ENCODE measurements at places on chromosomes 1 and 21.

DNA sequence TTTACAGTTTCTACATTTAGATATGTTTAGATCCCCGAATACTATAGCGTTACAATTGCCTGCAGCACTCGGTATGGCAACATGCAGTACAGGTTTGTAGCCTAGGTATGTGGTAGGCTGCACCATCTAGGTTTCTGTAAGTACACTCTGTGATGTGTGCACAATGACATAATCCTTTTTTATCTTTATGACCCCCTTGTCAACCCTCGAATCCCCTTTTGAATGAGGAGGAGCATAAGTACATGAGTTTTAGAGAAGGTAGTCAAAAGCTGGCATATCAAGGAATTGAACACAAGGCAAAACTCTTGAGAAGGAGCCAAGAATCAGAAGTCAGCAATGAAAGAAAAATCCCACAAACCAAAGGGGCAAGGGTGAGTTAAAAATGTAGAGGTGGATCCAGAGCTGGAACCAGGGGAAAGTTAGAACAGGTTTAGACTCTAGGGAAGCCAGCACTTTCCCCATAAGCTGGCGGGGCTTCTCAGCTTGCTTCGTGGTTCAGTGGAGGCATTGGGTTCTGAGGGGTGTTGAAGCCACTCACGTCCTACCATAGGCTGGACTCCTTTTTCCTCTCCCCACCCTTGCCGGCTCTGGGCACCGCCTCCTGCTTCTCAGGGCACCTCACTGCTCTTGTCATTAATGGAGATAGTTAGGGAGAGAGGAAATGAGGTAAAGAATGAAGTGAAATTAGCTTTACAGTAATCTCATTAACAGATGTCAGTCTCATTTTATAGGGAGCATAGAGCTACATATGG, 31.3 kb downstream of the OLFML3 start:
- no peak for DNase-seq

- no peak for DNase-seq
Measured at GRCh38 chr1:230056098-230056497, 10.9 kb upstream of the GALNT2 start.

- DNase-seq, result no peak
Measured at GRCh38 chr1:216823731-216824130, 100.5 kb upstream of the ESRRG start.

DNA sequence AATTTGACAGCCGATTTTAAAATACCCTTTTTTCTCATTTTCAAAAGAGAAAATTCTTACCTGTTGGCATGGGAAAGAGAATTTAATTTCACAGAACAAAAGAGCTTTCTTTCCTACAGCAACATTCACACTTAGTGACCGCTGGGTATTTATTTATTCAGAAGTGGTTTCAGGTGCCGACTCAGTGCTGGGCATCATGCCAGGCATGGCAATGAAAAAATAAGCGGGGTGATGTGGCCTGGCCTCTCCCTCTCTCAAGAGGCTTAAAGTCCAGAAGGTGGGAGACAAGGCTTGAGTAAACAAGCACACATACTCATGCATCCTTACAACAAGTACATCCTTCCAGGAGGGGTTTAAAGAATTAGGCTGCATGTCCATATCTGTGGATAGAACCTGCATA, 4.1 kb upstream of the PCP4 start:
- no peak for DNase-seq

DNA sequence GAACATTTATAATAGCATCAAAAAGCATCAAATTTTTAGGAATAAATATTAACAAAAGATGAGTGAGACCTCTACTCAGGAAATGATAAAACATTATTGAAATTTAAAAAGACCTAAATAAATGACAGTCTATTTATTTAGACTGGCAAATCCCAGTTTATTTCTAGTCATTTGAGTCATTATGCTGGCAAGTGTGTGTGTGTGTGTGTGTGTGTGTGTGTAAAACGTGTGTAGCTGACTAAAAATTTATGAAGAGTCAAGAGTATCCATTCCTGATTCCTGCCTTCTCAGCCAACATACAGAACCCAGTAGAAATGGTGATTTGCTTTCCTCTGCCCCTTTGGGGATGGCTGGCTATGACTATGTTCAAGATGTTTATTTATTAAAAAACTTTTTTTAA, 46.2 kb downstream of the OSBPL9 start:
- no peak for DNase-seq

- peak; percentile 58 for DNase-seq
Measured at GRCh38 chr1:33180911-33181890, 642 bp downstream of the TRIM62 start.

DNA sequence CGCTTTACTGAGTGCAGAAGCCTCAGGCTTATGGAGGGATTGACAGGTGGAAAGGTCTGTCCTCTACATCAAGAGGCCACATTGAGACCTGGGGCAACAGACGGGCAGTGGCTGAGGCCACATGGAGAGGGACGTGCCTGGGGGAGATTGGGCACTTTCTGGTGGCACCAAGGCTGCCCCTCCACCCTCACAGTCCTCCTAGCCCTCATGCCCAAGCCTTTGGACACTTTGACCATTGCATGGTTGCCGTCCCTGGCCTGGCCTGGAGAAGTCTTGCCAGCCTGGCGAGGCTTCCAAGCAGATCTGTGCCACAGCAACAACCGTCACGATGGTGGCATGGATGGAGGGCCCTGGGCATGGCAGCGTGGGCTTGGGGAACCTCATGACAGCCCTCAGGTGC, 192.1 kb upstream of the VAMP3 start:
- no peak for DNase-seq

- DNase-seq, result no peak
Measured at GRCh38 chr1:82555501-82555900, 754.8 kb downstream of the ADGRL2 start.

- DNase-seq, result no peak
Measured at GRCh38 chr1:62978741-62979140, 194.8 kb downstream of the ATG4C start.

DNA sequence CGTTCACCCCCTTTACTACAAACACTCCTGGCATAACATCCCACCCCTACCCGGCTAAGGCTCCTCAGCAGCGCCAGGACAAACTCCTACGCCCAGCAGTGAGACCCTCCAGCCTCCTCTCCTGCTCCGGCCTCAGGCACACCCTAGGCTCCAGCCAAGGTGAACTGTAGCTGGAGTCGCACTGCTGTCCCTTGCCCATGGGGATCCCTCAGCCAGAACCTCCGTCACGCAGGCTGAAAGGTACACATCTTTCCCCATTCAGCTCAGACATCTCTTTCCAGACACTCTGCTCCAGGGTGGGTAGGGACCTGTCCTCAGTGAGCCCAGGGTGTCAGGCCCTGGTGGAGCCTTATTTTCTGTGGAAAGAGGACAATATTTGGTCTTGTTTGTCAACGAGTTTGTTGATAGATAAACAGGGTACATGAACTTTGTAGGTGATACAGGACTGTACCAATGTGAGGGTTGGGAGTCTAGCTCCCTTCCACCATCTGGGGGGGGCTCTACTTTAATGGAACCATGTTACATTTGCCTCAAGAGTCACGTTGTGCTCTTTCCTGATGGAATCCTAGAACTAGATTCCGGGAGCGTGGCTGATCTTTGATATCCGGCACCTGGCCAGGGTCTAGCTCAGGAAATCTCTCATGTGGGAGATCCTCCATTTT, 56.5 kb upstream of the SSBP3 start:
- no peak for DNase-seq

DNA sequence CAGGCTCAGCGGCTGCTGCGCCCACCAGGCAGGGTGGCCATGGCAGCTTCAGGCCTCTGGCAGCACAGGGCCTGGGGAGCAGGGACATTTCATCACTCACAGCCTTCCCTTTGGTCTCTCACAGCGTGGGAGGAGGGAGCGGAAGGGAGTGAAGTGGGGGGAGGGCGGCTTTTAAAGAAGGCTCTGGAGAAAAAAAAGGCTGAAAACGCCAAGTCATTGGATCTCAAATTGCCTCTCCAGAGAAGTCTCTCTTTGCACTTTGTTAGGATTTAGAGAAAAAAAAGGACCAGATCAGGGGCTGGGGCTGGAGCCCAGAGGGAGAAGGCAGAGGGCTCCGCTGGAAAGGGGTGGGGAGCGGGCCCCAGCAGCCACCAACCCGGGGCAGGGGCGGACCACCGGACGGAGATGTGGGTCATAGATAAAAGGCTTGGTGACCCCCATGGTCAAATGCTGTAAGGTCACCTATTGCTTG, 209.9 kb downstream of the GRIK3 start:
- no peak for DNase-seq

- DNase-seq, result no peak
Measured at GRCh38 chr1:173445164-173445563, 32.0 kb upstream of the PRDX6 start.

DNA sequence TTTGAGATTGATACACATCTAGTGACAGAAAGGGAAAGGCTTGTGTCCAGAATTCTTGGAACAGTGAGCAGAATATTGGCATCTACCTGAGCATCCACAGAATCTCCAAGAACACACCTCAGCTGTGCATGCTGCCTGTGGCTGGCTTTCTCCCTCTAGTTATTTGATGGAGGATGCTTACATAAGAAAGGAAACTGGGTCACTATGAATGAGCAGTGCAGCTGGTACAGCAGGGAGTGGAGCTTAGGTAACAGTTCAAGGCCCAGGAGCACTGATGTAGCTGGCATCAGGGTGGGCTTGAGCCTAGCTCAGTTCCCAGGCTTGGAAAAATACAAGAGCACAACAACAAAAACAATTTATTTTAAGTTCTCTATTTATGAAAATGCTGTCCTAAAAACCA, 26.3 kb downstream of the RGS8 start:
- DNase-seq, result no peak

GRCh38 chr1:107637101-107637500, 327.9 kb downstream of the VAV3 start:
- DNase-seq, result no peak

- DNase-seq, result no peak
Measured at GRCh38 chr1:37037690-37038089, 3.4 kb upstream of the GRIK3 start.

GRCh38 chr1:201742476-201742875, 86.5 kb upstream of the IPO9 start:
- no peak for DNase-seq

- no peak for DNase-seq
Measured at GRCh38 chr21:32803651-32804050, 32.1 kb upstream of the PAXBP1 start.

GRCh38 chr21:42006765-42007164, 3.4 kb downstream of the ZBTB21 start:
- no peak for DNase-seq

DNA sequence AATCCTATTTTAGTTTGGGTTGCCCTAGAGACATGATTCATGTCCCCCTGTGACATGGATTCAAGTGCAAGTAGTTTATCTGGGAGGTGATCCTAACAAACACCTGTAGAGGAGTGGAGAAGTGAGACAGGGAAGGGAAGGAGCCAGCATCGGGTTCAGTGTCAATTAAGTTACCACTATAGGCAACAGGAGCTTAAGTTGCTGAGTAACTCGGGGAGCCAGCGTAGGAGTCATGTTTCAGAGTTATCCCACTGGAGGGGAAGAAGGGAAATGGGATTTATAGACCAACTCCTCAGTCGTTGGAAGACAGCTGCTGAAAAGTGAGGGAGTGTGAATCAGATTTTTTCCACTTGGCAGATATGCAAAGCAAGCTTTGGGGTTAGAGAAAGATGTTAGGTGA, 54.9 kb downstream of the SLC30A7 start:
- no peak for DNase-seq

DNA sequence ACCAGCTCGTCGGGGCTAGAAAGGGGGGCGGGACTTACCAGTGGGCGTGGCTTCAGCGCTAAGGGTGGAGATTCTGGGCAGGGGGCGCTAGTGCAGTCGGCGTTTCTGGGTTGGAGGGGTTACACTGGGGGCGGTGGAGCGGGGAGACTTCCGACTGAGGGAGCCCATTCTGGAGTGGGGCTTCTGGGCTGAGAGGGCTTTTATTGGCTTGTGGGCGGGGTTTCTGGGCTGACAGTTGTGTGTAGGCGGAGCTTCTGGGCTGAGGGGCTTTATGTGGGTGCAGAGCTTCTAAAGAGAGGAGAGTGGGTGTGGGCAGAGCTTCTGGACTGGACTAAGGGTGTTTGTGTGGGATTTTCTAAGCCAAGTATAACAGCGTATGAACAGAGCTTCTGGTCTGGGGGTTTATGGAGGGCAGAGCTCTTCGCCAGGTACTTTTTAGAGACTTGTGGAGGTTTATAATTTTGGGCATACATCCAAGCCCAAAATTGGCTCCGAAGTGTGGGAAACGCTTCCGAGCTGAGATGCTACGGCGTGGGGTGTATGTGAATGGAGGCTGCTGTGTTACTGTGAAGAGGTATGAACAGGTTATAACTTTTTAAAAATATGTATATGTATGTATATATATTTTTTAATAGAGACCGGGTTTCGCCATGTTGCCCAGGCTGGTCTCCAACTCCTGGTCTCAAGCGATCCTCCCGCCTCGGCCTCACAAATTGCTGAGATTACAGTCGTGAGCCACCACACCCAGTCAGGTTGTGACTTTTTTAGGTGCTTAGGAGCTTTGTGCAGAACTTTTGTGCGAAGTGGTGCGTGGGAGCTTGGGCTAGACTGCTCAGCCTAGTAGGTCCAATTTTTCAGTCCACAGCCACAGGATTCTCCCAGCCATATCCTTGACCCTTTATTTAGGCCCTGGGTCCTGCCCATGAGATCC, 825 bp downstream of the TMEM39B start:
- DNase-seq, result no peak

- no peak for DNase-seq
Measured at GRCh38 chr1:43742026-43742425, 34.7 kb downstream of the ST3GAL3 start.

- DNase-seq, result no peak
Measured at GRCh38 chr1:107787299-107787698, 177.7 kb downstream of the VAV3 start.

DNA sequence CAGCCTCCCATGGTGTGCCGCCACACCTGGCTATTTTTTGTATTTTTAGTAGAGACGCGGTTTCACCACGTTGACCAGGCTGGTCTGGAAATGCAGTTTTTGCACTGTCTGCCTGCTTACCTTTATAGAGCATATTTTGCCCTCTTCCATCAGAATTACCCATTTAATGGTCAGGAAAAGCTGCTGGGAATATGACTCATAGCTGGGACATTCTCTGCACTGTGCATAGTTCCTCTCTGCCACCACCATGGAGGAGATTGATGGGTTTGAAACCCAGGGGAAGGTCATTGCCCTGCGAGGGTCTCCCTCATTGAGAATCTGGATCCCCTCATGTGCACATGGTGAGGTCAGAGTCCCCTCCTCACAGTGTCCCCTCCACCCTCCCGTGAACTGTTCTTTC, 32.1 kb downstream of the MX1 start:
- DNase-seq, result no peak

DNA sequence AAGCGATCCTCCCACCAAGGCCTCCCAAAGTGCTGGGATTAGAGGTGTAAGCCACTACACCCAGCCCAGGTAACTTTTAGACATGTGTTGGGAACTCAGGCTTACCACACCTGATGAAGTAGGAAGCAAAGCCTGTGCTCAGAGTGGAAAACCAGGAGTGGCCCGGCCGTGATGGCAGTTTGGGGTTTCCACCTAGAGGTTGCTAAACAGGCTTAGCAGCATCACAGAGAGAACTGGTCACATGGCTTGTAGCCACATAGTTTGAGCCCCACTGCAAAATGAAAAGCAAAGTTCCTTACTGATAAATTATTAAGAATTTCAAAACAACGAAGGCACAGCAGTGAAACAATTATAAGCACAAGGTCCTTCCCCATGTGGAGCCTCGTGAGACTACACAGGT, 142.6 kb upstream of the CXADR start:
- DNase-seq, result no peak

GRCh38 chr1:56146449-56146848, 432.9 kb downstream of the PLPP3 start:
- no peak for DNase-seq

GRCh38 chr1:116545359-116545705, 25.5 kb downstream of the CD58 start:
- no peak for DNase-seq

Data from stimulated activated CD4-positive, alpha-beta T cell treated with anti-CD3 and anti-CD28 coated beads, TNF-alpha, amount 100 ng/mL, for 4 hours (primary cell).